T-helper 17 cell (primary cell): ENCODE measurements at places on chromosomes 4 and X. TPM values are rescaled to one million over a fixed set of nuclear protein-coding genes. Genes with fewer than 3 reads are reported as not detected.
A peak's percentile ranks its signal among the peaks of the same experiment; 100 is the strongest.

Gene CT47B1
- not detected for total RNA-seq

Gene SH3BP2
- 62.0 TPM for total RNA-seq

Gene ATP2B3
- not detected for total RNA-seq

GRCh38 chr4:7381221-7381889, 53.4 kb downstream of the PSAPL1 start:
- H3K4me3 ChIP-seq = no peak overlapping the region
- peaks cover 44% of the 10 kb centered on the region for H3K27me3 ChIP-seq
- peaks cover 2% of the 10 kb centered on the region for H3K4me1 ChIP-seq
- DNase-seq = no peak

GRCh38 chrX:151870602-151871001, 42.1 kb upstream of the MAGEA4 start:
- H3K27me3 ChIP-seq = no peaks in the 10 kb centered on the region
- no peak overlapping the region for H3K27ac ChIP-seq
- no peak overlapping the region for H3K4me3 ChIP-seq
- H3K36me3 ChIP-seq = no peaks in the 10 kb centered on the region

DNA sequence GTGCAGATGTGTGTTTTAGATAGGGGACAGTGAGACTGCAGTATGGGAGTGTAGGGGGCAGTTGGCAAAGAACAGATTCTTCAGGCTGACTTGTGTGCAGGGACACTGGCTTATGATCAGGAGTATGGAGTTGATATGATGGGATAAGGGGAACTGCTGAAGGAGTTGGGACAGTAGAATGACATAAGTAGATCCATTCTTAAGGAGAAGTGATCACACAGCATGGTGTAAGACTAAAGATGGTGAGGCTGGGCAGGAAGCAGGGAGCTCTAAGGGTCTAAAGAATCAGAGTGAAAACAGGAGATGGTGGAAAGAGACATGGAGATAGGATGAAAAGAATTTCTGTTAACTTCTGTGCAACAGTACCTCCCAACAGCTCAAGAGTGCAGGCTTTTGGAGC, 70.7 kb downstream of the REELD1 start:
- H3K4me3 ChIP-seq = no peak overlapping the region
- no peak for DNase-seq
- H3K4me1 ChIP-seq = no peaks in the 10 kb centered on the region
- H3K27ac ChIP-seq = no peak overlapping the region
- H3K36me3 ChIP-seq = no peaks in the 10 kb centered on the region

- no peaks in the 10 kb centered on the region for H3K36me3 ChIP-seq
- H3K27me3 ChIP-seq = peaks cover 20% of the 10 kb centered on the region
- H3K4me3 ChIP-seq = no peak overlapping the region
- H3K4me1 ChIP-seq = no peaks in the 10 kb centered on the region
Measured at GRCh38 chr4:107258359-107258758, 222.2 kb upstream of the DKK2 start.

GRCh38 chr4:53593765-53594164, 2.5 kb upstream of the LNX1 start:
- peaks cover 6% of the 10 kb centered on the region for H3K4me1 ChIP-seq
- DNase-seq = no peak
- peaks cover 52% of the 10 kb centered on the region for H3K27me3 ChIP-seq
- H3K27ac ChIP-seq = no peak overlapping the region

- H3K4me3 ChIP-seq = no peak overlapping the region
- H3K27me3 ChIP-seq = no peaks in the 10 kb centered on the region
- DNase-seq = peak; percentile 7
- peaks cover 10% of the 10 kb centered on the region for H3K4me1 ChIP-seq
- H3K27ac ChIP-seq = no peak overlapping the region
Measured at GRCh38 chrX:42714981-42715700, 62.8 kb downstream of the PPP1R2C start.
